ENCODE measurements at places on chromosomes 7 and 10.

GRCh38 chr10:127376071-127376470 is 173.0 kb upstream of the NPS start:
- DNase-seq: no peak

- no peak for DNase-seq
These were observed 30.4 kb downstream of the SIRT1 start for GRCh38 chr10:67914777-67915340.

DNA sequence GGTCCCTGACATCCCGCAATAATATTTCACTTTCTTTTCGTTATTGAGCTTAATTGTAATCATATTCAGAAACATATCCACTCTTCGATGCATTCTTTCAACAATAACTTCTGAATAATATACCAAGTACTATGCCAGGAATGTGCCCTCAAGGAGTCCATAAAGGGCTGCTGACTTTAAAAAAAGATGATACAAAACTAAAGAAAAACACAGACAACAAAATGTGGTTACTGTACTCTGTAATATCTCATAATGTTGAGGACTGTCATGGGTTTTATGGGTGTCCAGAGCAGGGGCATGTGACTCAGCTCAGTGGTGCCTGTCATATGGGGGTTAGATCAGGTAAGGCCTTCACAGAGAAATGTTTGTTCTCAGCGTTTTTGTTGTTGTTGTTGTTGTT is 73.7 kb downstream of the ARL4A start:
- DNase-seq: no peak

- no peak for DNase-seq
These were observed 26.9 kb downstream of the ADCY1 start for GRCh38 chr7:45601094-45601493.

GRCh38 chr10:8485032-8485431 is 430.5 kb downstream of the GATA3 start:
- no peak for DNase-seq

DNA sequence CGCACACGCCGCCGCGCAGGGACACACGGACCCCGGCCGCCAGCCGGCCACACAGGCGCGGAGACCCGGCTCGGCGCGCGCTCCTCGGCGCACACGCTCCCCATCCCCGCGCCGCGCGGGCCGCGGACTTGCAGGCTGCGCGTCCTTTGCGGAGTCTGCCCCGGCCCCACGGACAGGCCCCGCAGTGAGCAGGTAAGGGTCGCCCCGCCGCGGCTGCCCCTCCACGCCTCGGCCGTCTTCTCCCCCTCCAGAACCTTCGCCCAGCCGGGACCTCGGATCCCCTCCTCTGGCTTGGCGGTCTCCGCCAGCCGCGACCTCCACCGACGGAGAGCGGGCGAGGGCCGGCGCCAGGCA is 356 bp downstream of the ADCYAP1R1 start:
- DNase-seq: no peak

GRCh38 chr7:157188091-157188665 is 49.5 kb downstream of the UBE3C start:
- no peak for DNase-seq

DNA sequence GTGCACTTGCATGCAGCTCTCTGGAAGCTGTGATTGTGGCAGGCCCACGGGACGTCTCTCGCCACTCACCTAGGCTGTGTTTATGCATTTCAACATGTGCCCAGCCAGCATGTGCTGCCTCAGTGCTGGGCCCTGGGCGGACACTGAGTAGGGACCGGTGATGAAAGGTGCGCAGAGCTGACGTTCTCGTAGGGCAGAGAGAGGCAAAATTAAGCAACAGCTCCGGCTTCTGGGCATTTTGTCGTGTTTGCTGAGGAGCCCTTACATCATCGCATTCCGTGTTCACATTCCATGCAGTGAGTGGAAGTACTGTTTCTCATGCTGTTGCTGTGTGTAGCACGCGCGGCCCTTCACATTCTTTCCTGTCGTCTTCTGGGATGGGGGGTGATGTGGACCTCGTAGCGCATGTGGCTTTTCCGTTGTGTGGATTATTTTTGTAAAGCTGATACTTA is 50.5 kb downstream of the PRF1 start:
- DNase-seq: no peak

DNA sequence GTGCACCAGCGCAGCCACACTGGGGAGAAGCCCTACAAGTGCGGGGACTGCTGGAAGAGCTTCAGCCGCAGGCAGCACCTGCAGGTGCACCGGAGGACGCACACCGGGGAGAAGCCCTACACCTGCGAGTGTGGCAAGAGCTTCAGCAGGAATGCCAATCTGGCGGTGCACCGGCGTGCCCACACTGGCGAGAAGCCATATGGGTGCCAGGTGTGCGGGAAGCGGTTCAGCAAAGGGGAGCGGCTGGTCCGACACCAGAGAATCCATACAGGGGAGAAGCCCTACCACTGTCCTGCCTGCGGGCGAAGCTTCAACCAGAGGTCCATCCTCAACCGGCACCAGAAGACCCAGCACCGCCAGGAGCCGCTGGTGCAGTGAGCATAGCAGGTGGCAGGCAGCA is 12.9 kb downstream of the ZSCAN25 start:
- no peak for DNase-seq

GRCh38 chr7:1022801-1023465 is 21.4 kb upstream of the GPR146 start:
- DNase-seq: no peak

- no peak for DNase-seq
These were observed 15.5 kb downstream of the MAPK8 start for GRCh38 chr10:48322017-48322416.

- no peak for DNase-seq
These were observed 118.8 kb downstream of the MYL10 start for GRCh38 chr7:101510297-101510696.

DNA sequence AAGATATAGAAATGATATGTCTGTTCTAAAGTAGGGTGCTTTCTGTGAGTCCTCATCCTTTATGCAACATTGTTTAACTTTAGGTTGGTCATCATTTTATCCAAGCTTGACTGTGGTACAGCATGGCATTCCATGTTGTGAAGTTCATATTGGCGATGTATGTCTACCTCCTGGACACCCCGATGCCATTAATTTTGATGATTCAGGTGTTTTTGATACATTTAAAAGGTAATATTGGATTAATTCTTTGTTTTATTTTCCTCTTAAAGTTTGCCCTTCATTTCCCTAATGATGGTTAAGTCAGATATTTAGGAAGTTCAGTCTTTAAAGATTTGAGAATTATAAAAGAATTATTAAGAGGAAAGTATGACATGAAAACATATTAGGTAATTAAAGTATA is 21.3 kb downstream of the HBP1 start:
- DNase-seq: no peak

DNA sequence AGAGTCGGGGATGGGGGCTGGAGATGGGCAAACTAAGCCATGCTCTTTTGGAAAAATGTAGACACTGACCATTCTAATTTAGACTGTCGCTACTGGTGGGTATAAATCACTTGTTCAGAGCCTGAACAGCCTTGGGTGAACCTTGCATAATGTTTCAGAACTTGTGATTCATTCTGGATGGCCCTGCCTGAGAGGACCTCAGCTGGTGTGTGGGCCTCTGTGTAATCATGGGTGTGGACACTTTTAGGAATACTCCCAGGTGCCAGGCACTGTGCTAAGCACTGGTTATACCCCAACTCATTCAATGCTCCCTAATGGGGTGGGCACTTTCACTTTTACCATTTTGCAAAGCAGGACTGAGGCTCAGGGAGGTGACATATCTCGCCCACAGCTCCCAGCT is 26.8 kb upstream of the TM9SF3 start:
- no peak for DNase-seq

GRCh38 chr7:1055956-1056784 is 11.8 kb downstream of the GPR146 start:
- no peak for DNase-seq

GRCh38 chr7:106047184-106047583 is 64.9 kb downstream of the SYPL1 start:
- DNase-seq: no peak

GRCh38 chr10:74977913-74978847 is 133.3 kb upstream of the SAMD8 start:
- no peak for DNase-seq

DNA sequence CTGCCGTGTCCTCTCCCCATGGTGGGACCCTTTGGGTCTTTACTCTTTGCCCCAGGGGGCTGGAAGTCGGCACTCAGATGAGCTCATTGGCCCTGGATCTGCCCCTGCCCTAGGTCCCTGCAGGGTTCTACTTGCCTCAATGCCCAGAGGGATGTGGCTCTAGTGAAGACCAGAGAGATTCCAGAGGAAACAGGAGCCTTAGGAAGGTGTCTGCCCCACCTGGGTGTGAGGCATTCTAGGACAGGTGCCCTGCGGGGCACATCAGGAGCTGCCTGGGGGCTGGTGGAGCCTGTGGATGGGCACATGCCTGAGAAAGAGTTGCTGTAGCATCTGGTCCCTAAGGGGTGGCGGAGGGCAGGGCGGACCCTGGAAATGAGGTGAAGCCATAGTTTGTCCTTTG is 128.6 kb downstream of the ADCY1 start:
- DNase-seq: no peak

DNA sequence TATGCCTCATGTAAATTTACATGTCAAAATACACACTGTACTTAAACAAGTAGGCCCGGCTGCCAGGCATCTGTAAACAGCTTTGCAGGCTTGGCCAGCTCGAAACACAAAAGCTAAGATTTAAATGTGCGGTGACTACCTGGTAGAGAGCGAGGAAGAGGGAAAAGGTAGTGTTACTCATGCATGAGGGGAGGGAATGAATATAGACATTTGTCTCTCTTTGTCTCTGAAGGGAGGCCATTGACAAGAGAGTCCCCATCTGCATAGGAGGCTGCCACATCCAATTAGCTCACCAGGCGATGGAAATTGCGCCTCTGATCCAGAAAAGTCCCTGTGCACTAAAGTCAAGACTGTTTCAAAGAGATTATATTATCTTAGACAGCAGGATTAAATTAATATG is 535.8 kb downstream of the PTPRN2 start:
- no peak for DNase-seq

DNA sequence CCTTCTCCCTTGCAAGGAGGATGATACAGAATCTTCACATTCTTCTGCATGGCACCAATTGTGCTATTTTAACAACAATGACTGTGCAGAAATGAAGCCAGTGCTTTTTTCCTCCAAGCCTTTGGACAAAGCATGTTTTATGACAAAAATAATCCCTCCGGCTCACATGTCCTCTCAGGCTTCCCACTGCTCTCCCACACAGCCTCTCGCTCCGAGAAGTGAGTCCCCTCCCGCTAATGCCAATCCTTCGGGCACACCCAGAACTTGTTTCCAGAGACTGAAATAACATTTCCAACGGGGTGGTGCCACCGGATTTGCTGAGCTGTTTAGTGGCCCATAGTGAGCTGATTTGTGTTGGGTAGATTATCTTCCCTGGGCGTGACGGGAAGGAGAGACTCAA is 35.8 kb downstream of the RBM17 start:
- DNase-seq: no peak

- DNase-seq: no peak
These were observed 30.8 kb downstream of the STRIP2 start for GRCh38 chr7:129465080-129465479.

GRCh38 chr7:25625306-25625992 is 397.2 kb upstream of the NPVF start:
- no peak for DNase-seq

DNA sequence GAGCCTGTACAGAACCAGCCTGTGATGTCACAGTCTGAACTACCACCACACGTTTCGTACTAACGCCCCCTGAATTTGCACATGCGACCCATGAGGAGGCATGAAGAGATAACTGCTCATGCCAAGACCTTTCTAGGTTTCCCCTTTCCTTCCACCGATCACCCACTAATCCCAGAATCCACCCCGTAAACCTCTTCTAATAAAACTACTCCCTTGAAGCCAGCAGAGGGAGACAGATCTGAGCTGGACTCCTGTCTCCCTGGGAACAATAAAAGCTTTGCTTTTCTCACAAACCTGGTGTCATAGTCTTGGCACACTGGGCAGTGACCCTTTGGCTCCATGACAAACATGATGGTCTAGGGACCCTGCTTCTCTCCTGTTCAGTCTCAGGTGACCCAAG is 144.5 kb downstream of the FRMD4A start:
- no peak for DNase-seq
